Pulmonary artery endothelial cell (primary cell): ENCODE measurements at places on chromosomes 12 and 14.

DNA sequence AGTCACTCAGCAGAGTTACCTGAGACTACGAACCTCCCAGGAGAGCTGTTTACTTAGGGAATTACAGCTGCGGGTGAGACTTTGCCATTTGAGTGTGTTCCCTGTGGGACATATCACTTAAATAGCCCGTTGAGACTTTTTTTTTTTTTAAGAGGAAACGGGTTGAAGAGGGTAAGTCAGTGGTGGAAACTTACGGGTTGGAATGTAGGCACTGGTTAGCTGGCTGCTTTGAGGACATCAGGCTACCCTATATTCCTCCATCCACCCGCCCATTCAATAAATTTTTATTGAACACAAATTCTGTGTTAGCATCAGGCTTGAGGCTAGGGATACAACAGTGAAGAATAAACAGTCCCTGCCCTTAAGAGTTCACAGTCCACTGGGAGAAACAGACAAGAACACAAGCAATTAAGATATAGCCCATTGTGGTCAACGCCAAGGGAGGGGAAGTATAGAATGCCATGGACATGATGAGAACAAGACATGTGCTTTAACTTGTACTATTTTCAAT, 88.1 kb upstream of the CPSF6 start:
- DNase-seq, result no peak

DNA sequence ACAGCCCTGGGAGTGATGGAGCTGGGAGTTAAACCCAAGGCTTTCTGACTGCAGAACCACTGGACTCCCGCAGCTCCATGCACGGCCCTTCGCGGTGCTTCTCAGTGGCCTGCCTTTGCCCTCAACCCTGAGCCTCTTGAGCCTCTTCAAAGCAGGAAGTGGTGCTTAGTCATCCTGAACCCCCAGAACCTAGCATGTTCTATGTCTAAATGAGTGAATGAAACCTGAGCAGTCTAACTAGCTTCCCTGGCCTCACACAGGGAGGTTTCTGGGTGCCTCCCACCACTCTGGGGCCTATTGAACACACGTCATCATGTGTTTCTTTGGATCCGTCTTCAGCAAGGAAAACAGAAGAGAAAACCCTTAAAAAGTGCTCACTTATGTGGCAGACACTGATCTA, 117.9 kb upstream of the SFSWAP start:
- DNase-seq, result no peak

DNA sequence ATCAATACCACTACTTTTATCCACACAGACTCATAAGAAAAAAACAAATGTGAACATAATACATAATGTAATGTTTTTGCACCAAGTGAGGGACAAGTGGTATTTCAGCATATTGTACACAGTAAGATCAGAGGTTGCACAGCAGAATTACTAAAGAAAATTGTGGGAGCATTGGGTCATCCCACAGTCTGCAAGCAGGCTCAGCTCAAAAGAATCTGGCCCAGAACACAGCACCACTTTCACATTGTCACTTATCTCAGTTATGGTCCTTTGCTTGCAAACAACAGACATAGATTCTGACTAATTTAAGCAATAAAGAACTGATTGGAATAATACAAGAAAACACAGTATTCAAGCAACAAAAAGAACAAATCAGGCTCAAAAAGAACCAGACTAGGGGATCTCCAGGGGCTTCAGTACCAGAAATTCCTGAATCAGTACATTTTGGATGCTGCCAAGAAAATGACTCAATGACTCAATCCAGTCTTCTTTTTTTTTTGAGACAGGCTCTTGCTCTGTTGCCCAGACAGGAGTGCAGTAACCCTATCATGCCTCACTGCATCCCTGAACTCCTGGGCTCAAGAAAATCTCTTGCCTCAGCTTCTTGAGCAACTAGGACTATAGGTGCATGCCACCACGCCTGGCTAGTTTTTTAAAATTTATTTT, 42.9 kb upstream of the EEA1 start:
- no peak for DNase-seq

DNA sequence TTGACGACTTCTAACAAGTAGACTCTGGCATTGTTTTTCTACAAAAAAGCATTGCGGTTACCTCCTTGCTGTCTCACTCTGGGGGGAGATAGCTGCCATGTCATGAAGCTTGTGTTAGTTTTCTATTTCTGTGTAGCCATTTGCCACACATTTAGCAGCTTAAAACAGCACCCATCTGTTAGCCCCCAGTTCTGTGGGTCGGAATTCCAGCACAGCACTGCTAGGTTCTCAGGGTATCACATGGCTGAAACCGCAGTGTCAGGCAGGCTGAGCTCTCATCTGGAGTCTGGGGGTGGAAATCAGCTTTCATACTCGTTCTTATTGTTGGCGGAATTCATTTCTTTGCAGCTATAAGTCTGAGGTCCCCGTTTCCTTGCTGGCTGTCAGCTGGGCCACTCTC, 19.9 kb upstream of the STXBP6 start:
- DNase-seq, result no peak

DNA sequence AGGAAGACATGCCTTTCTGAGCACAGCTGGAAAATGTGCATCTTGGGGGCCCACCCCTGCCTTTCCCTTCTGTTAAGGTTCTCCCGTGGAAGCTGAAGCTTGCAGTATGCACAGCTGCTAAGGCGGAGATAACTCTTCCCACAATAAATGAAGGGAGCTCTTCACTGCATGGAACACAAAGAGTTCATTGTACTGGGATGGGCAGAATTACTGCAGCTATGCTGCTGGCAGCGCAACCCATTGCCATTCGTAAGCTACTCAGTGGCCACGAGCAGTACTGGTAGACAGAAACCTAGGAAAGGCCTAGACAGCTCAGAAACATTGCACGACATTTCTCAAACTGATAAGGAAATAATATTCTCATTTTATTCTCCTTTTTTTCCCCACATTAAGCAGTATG, 310.2 kb downstream of the MDGA2 start:
- DNase-seq, result no peak

- no peak for DNase-seq
These were observed 716.4 kb downstream of the FSCB start for GRCh38 chr14:43790681-43791080.

GRCh38 chr12:92425165-92425564, 277.6 kb upstream of the PLEKHG7 start:
- DNase-seq, result no peak

GRCh38 chr12:104172570-104172947, 34.5 kb upstream of the NFYB start:
- DNase-seq, result no peak

GRCh38 chr14:81303258-81303935, 82.6 kb upstream of the GTF2A1 start:
- DNase-seq, result no peak

GRCh38 chr12:127675936-127676335, 591.0 kb upstream of the TMEM132C start:
- no peak for DNase-seq

- DNase-seq, result no peak
These were observed 317.5 kb upstream of the OR4E1 start for GRCh38 chr14:21991130-21991529.
